ENCODE measurements at places on chromosomes 6 and 20. TPM values are rescaled to one million over a fixed set of nuclear protein-coding genes. Genes with fewer than 3 reads are reported as not detected.

UBE2C gene
- 6.8 TPM for total RNA-seq

OSBPL2 gene
- total RNA-seq = 99.5 TPM

CD83 gene
- total RNA-seq = 1.3 TPM

EPB41L1 gene
- 60.6 TPM for total RNA-seq

All from left colon (tissue), 2 donors.